CD4-positive, alpha-beta T cell treated with Interleukin-2 at 100 ng/mL for 4 hours (primary cell): ENCODE measurements at places on chromosomes 1 and 21.
A peak's percentile ranks its signal among the peaks of the same experiment; 100 is the strongest.

DNA sequence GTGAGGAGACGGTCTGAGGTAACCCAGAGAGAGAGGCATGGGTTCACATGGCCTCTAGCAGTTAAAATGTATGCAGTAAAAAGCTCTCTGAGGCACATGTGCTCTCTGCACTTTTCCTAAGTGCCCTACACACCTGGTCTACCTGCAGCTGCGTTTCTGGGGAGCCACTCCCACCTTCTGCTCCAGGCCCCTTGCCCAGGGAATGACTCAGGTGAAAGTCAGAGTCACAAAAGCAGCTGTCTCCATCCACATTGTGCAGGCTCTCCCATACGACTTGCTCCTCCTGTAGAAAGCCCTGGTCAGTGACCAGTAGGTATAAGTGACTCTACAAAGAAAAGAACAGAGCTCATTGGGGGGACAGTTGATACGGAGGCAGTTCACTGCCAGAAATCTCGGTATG, 8.8 kb downstream of the MINDY1 start:
- no peak for DNase-seq

GRCh38 chr1:245898581-245898980, 608.5 kb downstream of the SMYD3 start:
- no peak for DNase-seq

- DNase-seq, result no peak
Measured at GRCh38 chr1:170682809-170683208, 18.9 kb downstream of the PRRX1 start.

DNA sequence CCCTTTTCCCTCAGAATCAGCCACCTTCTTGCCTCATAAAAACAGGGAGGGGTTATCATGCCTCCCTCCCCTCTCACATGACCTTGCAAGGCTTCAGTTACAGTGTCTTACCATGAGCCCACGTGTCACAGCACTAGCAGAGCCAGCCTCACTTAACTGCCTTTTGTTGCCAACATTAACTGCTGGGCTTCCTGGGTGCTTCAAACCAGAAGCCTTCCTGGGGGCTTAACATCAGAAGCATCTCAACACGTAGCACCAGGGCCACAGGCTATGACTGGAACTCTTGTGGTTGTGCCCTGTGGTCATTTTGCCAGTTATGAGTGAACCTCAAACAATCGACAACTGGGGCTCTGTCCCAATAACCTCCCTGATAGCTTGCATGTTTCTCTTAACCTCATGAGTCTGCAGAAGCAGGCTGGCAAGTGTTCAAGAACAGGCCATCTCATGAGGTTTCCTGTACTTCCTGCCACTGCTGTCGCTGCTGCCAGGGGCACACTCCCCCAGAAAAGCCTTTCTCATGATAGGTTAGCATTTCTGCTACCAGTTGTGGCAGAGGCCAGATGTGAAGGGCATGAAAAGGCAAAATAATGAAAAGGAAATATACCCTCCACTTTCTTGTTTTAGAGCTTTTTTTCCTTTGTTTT, 132.2 kb downstream of the GLUL start:
- DNase-seq, result peak; percentile 59

DNA sequence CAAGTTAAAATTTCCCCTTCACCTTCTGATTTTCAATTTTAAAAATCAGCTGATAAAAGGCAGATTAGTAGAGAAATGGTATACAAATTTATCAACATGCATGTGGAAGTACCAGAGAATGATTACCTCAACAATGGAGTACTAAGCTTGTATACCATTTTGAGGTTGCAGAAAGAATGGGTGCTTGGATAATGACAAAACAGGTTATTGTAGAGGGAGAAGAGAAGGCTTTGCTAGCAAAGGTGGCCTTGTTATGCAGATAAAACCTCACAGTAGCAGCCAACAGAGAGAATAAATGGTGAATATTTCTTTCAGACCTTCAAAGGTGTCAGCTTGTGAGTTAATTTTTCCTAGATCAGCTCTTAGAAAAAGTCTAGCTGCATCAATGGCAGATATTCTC, 1174.9 kb upstream of the ADGRL4 start:
- no peak for DNase-seq

GRCh38 chr1:100443811-100444571, 91.7 kb downstream of the CDC14A start:
- peak; percentile 70 for DNase-seq

DNA sequence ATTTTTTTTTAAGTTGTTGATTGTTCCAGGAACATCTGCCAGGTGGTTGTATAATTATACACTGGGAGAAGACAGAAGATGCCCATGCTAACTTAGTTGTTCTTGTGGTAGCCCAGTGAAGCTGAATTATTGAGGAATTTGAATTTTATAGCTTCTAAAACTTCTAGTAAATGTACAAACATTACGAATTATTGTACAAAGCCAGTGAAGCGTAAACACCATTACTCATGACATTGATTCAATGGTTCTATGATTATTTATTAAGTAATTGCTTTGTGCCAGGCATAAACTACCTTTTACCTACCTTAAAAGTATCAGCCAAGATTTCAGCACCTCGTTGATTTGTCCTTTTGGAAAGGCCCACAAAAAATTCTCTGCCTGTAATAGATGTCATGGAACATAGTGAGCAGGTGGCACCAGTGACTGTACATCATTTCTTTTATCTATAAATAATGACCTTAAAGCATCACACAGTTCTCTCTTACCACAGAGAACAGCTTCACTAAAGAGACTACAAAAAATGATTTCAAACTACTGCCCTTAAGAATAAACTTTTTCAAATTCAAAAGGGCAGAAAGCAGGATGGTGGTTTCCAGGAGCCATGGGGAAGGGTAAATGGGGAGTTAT, 74.9 kb upstream of the BCL10 start:
- DNase-seq, result no peak
